ENCODE measurements at places on chromosomes 12 and 14.
A peak's percentile ranks its signal among the peaks of the same experiment; 100 is the strongest.

DNA sequence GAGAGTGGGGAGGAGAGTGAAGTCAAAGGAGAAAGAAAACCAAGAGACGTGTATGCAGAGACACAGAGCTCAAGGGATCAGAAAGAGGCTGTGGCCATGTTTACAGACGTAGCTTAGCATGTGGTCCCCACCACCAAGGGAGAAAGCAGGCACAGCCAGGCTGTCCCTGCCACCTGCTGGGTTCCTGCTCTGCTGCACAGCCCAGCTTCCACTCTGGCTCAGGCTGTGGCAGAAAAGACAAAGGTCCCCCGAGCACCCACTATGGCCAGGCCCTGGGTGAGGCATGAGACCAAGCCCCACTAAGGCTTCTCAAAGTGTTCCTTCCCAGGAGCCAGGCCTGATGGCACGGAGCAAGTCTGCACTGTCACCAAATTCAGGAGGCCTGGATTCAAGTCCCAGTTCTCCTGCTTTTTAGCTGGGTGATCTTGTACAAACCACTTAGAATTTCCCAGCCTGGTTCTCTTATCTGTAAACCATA, 25.9 kb upstream of the COL2A1 start:
- no peak for DNase-seq

- no peak for DNase-seq
Observed at GRCh38 chr12:88419794-88420193, 160.5 kb downstream of the KITLG start.

DNA sequence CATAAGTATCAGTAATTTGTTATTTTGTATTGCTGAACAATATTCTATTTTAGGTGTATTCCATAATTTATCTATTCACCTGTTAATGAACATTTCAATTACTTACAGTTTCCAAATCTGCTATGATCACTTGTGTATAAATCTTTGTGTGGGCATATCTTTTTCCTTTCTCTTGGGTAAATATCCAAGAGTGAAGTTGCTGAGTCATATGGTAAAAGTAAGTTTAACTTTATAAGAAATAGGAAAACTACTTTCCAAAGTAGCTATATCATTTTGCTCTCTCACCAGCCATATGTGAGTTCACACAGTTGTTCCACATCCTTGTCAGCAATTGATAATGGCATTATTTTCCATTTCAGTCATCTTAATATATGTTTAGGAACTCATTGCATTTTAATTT, 66.6 kb upstream of the KITLG start:
- DNase-seq = no peak

- peak; percentile 9 for DNase-seq
Observed at GRCh38 chr12:18696971-18697602, 40.7 kb downstream of the PLCZ1 start.

DNA sequence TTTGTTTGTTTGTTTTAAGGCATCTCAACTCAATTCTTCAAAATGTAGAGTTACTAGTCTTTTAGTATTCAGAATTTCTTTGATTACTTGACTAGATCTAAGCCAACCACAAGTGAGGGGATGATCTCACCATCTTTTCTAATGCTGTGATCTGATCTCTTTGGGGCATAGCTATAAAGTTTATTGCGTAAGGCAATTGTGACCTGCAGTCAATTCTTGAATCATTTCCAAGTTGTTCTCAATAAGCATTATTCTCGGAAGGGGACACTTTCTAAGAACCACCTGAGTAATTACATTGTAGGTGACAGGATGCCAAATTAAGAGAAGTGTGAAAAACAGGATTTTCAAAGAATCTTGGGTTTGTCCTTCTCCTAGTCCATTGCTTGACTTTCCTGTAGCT, 13.1 kb downstream of the DACT1 start:
- DNase-seq = no peak

DNA sequence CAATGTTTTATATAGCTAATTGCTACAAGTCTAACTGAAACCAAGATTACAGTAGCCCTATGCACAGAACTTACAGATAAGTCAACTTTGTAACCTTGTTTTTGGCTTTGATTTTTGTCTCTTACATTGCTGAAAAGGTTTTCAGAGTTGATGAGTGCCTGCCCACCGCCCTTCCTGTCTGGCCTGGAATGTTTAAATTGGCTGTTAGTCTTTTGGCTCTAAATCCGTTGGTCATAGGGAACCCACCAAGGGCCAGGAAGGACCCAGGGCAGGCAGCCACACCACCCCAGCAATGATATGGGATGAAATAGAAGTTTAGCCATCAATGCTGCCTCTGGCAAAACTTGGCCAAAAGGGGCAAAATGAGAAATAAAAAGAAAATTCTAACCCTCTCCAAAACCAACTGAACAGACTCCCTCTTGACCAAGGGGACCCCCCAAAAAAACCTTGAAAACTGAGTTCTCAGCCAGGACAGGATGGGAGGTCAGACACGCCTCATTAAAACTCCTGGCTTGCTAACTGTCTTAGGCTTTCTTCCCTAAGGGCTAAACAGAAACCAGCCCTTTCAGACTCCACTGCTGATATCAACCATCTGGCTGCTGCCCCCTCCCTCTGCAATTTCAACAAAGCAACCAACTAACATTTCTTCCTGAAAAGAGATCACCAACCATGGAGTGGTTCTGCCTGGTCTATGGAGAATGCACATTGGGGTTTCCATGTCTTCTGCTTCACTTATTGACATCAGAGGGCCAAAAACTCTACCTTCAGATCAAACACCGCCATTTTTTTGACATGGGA, 242.1 kb upstream of the NOS1 start:
- no peak for DNase-seq

Measured in urothelium cell line (cell line).